ENCODE measurements at places on chromosomes 12 and 14.
A peak's percentile ranks its signal among the peaks of the same experiment; 100 is the strongest.

DNA sequence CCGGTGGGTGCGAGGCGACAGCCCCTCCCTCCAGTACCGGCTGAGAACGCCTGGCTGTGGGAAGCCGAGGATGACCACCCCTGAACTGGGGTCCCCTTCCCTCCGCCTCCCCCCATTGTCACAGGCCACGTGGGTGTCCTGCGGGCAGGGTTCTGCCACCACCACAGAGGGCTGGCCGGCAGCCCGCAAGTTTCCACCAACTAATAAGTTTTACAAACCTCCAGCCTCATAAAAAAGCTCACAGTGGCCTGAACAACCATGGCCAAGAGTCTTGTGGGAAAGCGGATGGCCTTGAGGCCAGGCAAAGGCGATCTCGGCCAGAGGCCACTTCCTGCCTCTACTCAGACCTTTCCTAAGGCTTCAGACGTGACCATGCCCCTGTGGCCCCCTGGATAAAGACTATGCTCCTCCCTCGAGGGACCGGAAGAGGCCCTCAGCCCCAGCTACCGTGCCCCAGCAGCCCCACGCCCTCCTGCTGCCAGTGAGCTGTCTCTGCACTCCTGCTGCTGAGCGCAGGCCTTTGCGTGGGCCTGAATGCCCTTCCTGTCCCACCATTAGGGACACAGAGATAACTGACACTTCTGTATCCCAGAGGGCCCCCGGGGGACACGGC lies 46.1 kb upstream of the DLK1 start:
- DNase-seq: no peak

DNA sequence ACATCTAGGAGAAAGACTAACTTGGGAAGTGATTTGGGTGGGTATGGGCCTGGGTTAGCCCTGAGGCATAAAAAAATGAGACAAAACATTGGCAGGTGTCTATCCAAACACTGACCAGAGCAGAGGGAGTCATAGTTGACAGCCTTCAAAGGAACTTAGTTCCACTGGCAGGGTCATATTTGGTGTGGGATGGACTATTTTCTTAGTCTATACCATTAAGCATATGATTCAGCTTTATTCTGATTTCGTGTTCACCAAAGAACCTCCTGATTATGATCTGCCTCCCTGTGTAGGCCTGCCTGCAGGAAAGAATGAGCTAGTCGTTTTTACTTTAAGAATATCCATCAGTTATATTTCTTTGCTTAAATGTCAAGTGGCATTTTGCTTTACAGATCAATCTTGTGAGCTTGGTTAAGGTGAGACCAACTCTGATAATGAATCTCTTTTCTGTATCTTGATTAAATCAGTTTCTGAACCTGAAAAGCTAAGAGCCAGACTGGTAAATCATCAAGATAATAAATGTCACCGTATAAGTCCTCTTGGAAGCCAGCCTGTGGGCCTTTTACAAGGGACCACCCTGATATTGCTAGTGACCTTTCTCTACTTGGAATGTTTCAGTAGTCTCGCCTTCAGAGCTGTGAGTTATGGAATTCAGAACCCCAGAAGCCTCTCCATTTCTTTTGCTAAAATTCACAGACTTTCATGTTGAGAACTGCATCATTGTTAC lies 182.9 kb downstream of the MON2 start:
- DNase-seq: no peak

DNA sequence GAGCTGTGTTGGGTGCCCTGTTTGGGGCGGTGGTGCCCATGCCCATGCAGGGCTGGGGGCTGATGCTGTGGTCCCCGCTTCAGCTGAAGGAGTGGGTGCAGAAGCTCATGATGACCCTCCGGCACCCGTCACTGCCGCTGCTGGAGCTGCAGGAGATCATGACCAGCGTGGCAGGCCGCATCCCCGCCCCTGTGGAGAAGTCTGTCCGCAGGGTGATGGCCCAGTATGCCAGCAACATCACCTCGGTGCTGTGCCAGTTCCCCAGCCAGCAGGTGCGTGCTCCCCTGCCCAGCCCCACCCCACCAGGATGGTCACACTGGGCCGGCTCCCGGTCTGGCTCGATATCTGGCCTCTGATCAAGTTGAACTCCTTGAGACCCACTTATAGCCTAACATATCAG lies 92.7 kb downstream of the ACACB start:
- no peak for DNase-seq

- peak; percentile 27 for DNase-seq
Measured at GRCh38 chr14:89773644-89774316, 180.8 kb downstream of the EFCAB11 start.

GRCh38 chr12:80190001-80190400 lies 90.7 kb downstream of the OTOGL start:
- no peak for DNase-seq

DNA sequence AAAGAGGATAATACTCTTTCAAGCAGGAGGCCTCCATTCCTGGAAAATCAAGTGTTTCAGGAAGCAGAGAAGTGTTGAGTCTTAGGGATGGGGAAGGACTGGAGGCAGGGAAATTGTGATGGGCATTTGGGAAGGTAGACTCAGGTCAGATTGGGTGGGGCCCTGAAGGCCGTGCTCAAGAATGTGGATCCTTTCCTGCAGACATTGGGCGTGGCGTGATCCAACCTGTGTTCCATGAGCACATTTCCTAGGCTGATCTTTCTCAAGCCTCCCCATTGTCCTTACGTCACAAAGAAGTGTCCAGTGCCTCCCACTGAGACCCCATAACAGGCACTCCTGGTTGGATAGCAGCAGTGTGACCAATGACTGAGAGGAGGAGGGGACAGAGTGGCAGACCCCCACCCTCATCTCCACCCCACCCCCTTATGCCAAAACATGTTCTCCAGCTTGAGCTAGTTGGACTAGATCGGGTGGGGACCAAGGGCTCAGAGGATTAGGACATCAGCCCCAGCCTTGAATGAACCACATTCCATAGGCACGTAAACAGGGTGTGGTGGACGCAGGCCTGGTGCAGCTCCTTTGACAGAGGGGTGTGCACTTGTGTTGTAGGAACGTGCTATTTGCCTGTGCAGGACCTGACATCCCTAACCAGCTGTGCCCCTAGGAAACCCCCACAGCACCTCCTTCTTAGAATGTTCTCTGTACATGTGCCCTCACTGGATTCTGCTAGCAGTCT lies 76.8 kb downstream of the TTC9 start:
- no peak for DNase-seq

GRCh38 chr12:76018111-76018510 lies 13.5 kb downstream of the PHLDA1 start:
- no peak for DNase-seq
